ENCODE measurements at places on chromosomes 11 and 22.

DNA sequence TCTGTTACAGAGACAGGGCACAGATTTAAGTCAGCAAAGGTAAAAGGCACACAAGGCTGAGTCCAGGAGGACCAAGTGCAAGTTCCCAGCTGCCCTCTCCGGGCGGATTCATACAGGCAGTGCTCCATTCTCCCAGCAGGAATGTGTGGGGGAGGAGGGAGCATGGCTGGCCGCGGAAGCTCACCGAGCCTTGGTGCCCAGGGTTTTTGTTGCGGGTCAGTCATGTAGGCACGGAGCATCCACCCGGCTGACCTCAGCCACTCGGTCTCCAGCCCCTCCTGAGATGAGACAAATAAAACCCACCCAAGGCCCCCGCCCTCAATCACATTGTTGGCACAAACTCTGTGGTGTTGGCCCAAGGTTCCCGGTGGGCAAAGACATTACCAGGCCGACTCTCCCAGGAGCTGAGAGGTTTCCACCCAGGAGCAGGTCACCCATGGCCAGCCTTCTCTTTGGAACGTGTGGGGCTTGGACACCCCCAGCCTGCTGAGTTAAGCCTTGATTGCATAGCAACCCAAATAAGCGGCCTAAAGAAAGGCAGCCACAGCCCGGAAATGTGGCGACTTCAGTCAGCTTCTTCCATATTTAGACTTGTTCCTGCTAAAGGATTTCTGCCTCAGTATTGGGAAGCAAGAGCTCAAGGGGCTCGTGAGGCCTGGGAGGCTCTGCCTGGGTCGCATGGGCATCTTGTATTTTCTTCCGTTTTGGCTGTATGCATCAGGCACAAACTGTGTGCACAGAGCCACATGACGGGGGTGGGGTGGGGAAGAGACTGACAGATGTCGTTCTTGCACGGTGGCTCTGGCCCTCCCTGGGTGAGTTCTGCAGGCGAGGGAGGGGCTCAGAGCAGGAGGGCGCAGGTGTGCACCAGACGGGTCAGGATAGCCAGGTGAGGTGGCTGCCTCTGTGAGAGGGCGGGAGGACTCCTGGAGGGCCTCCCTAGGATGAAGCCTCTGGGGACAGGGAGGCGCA lies 63.0 kb downstream of the ARHGAP8 start:
- DNase-seq = no peak

DNA sequence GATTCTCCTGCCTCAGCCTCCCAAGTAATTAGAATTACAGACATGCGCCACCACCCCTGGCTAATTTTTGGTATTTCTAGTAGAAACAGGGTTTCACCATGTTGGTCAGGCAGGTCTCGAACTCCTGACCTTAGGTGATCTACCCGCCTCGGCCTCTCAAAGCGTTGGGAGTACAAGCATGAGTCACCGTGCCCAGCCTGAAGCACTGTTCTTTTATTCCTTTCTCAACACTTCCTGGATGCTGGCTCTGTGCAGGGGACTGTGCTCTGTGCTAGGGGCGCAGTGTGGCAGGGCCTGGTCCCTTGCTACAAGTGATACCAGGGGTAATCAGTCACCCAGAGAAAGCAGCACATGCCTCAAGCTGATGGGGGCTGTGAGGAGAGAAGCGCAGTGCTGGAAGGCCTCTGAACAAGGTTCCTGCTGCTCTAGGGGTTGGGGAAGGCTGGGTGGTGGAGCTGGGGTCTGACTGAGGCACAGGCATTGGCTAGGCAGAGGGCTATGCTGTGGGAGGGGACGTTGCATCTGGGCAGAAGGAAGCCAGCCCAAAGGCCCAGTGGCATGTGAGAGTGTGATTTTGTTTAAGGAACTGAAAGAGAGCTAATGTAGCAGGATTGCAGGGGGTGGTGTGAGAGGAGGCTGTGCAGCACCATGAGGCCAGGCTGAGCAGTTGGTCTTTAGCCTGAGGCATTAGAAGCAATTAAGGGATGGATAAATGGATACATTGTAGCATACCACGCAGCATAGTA lies 42.5 kb downstream of the CABIN1 start:
- DNase-seq = no peak

GRCh38 chr22:37501610-37502341 lies 15.6 kb upstream of the MFNG start:
- DNase-seq = peak; percentile 80

DNA sequence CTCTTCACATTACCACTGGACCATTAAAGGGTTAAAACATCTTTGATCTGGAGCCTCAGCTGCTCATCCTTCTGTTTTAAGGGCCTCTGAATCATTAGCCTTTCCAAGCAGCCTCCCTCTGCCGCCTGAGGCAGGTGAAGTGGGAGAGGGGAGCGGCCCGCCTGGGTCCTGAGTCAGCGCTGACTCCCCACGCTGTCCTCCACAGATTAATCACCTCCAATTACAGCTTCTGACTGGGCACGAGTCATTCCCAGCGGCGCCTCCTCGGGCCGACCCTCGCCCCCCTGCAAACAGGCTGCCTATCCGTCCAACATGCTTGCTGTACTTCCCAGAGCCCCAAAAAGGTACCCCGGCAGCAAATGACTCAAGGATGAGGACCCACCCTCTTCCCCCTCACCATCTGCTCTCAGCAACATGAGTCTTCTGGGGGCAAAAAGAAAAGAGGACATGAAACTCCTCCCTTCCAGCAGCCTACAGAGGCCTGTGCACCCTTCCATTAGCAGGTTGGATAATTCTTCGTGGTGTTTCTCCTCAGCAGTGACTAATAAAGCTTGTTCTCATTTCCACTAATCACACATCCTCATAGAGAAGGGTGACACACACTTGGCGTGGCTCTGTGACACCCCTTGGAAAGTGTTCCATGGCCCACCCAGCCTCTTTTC lies 44.3 kb upstream of the JAM3 start:
- DNase-seq = no peak

DNA sequence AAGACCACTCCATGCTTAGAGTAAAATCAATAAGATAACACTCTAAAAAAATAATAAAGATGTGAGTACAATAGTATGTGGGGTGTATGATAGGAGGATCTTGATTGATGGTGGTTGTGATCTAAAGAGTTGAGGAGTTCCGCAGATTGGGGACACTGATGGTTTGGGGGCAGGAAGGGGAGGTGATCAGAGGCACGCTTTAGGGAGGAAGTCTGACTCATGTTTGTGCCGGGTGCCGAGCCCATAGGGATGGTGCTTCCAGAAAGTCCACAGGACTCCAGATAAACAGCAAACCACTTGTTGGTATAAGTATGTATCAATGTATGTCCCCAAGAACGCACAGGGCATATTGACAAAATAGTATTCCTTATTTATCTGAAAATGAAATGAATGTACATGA lies 27.5 kb downstream of the LINC01488 start:
- no peak for DNase-seq

- no peak for DNase-seq
These were observed 17.2 kb downstream of the SCGB1A1 start for GRCh38 chr11:62435846-62436660.

DNA sequence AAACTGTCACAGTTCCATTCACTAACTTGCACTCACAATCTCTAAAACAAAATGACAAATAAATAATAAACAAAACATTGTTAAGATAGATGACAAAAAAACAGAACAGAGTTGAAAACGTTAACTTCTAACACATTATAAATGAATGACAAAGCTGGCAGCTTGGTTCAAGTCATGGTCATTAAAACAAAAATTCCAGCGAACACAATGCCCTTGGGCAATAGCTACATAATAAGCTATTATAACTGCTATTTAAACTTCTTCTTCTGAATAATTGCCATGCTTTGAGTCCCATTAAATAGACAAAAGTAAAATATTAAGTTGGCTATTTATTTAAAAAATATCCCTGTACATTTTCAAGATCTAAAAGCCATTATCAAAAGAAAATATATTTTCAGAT lies 54.7 kb downstream of the PICALM start:
- no peak for DNase-seq

- DNase-seq = no peak
These were observed 18.8 kb upstream of the ACCSL start for GRCh38 chr11:44028816-44029506.

GRCh38 chr11:19742588-19743292 lies 30.1 kb downstream of the NAV2 start:
- DNase-seq = peak; percentile 37

DNA sequence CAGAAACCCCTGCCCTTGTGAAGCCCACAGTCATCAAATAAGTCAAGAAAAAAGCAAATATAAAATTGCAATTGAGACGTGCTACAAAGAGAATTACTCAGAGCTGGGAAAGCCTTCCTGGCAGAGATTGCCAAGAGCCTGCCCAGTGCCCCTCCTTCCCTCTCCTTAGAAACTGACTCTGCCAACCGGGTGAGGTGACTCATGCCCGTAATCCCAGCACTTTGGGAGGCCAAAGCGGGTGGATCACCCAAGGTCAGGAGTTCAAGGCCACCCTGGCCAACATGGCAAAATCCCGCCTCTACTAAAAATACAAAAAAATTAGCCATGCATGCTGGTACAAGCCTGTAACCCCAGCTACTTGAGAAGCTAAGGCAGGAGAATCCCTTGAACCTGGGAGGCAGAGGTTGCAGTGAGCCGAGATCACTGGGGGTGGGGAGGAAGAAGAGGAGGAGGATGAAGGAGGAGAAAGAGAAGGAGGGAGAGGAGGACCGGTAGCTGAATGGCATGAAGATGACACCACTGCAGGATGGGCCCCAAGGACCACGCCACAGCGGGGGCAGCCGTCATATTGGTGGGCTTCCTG lies 76.1 kb upstream of the RTL6 start:
- no peak for DNase-seq

DNA sequence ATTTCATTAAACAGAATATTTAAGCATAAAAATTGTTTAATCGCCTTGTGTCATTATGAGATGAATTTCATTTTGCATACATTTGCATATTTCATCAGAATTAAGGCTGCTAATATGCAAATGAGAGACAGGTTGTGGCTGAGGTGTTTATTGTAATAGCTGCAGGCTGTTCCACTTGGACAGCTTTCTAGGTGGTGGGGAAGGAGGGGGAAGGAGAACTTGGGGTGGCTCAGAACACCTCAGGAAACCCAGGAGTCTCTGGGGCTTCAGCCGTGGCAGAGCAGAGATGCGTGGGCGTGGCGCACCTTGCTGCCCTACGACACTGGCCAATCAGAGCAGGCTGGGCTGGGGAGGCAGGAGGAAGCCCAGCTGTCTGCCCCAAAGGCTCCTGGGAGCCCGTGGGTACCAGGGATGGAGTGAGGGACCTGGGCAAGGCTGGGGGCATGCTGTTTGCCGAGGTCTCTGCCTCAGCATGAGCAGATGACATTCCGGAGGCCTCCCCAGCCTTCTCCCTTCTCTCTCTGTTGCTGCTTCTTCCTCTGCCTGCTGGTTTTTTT lies 542.9 kb downstream of the MN1 start:
- DNase-seq = no peak

GRCh38 chr11:94457118-94458029 lies 36.3 kb downstream of the MRE11 start:
- no peak for DNase-seq

GRCh38 chr11:73653996-73654395 lies 7.6 kb downstream of the PLEKHB1 start:
- no peak for DNase-seq

- no peak for DNase-seq
These were observed 201.8 kb upstream of the E2F8 start for GRCh38 chr11:19442554-19442910.

DNA sequence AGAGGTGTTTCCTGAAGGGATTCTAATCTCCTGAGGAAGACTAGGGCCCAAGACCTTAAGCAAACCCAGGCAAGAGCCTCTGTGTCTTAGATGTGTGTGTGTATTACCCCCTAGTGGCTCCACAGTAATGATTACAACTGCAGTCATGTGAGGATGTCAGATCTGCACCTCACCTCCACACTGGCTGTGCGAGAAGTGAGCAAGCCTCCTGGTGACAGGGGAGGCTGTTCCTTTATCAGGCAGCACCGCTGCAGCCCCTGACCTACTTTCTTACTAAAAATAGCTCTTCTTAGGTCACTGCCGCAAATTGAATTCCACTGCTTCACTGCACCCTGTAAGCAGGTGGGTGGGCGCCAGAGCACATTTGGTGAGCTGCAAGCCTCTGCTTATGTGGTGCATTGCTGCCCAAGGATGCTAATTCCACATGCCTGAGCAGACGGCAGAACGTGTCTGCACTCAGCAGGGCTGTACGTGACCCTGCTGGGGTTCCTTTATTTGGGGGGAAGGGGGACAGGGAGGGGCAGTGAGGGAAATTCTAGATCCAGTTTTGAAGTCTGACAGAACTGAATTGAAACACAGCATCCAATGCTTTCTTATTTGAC lies 112.4 kb downstream of the KCNC1 start:
- no peak for DNase-seq

DNA sequence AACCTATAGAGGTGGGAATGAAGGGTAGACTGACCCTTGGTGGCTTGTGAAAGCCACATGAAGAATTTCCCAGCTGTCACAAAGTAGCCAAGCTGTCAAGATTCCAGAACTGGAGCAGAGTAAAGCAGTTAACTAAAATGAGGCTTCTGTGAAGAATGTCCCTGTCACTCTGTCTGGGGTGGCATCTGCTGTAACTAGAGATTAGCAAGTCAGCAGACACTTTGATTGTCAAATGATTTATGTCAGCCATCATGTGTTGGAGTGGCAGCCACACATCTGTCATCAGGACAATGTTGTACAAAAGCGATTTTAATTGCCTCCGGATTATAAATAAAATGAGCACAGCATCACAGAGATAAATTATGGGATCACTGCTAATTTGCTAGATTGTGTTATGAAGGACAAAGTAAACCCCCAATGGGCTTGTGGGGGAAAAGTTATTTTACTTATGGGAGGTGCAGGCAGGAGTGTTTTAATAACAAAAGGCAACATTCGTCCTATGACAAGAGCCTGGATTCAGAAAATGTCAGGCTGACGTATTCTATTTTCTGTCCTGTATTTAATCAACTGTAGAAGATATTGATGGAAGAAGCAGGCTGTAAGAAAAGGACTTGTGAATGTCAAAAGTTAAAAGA lies 270.9 kb downstream of the FAM181B start:
- no peak for DNase-seq

GRCh38 chr11:45237711-45238315 lies 48.3 kb downstream of the SYT13 start:
- no peak for DNase-seq
